Stromal cell of bone marrow (primary cell): ENCODE measurements at places on chromosomes 4 and X.

GRCh38 chrX:27078371-27078770, 384.8 kb downstream of the PPP4R3C start:
- no peak for DNase-seq

- DNase-seq: no peak
Measured at GRCh38 chr4:36115312-36115711, 129.0 kb downstream of the ARAP2 start.

DNA sequence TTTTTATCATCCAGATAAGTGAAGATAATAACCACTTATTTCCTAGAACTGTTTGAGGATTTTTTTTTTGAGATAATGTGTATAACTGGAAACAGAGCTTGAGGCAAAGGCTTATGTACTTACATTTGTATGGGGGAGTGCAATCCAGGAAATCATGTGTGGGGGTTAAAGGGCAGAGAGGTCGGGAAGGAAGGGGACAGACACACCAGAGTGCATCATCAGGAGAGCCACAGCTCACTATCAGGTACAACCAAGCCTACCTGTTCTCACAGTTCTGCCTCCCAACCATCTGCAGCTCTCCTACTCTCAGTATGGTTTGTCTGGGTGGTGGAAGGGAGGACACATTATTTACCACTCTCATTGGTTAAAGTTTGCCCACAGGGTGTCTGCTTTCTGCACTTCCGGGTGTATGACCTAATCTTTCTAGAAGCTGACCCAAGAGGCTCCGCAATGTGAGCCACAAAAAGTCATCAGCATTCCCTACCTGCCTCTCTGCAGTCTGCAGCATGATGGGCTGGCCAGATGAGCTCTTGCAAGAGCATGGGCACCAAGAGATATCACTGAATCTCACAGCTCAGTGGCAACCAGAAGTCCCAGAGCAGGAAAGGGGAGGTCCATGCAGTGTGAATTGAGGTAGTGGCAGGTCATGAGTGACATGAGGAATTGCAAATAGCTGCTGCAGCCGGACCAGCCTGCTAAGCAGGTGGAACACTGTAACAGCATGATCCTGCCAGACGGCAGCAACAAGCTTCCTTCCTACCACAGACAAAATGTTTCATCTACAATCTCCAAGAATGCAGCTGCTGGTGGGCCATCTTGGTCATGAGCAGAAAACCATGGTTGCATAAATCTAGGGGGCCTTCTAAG, 36.9 kb upstream of the SPRY1 start:
- no peak for DNase-seq

GRCh38 chr4:116982656-116983055, 102.7 kb downstream of the TRAM1L1 start:
- DNase-seq: no peak

DNA sequence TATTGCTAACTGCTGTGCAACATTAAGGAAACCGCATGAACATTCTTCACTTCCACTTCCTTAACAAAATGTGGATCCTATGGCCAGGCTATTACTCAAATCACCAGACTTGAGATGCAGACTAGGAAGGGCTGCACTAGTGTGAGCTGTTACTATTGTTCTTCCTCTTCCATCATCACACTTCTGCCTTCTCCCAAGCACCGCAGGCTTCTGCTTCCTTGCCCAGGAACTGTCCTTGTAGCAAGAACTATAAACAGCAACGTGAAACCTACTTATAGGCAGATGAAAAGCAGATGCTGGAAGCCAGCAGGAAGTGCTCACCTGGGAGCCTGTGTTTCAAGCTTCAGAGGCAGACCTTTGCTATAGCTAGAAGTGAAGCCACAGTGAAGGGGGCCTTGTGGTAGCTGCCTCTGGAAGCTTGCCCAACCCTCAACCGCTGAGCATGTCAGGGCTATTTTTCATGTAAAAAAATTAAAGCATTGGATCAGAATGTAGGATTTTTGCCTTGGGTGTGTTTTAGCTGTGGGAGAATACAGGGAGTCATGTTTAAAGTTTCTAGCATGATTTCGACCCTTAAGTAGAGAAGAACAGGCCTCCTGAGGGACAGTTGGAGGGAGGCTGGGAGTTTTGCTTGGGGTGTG, 43.9 kb downstream of the CLNK start:
- DNase-seq: no peak

- no peak for DNase-seq
Measured at GRCh38 chr4:54695788-54696187, 38.0 kb downstream of the KIT start.

- DNase-seq: no peak
Measured at GRCh38 chr4:147836807-147837206, 104.9 kb downstream of the ARHGAP10 start.

DNA sequence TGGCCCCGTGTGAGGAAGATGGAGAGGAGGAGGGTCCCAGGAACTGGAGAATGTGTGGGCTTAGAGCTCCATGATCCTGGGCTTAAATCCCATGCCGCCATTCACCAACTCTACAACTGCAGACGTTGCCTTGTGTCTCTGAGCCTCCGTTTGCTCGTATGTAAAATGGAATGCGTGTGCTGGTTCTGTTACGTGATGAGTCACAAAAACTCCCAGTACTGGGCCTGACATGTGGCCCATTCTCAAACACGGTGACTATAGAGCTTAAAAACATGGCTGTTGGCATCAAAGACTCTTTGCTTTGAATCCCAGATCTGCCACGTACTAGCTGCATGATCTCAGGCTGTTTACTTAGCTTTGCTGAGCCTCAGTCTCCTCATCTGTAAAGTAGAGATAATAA, 13.0 kb upstream of the AFAP1 start:
- DNase-seq: no peak

DNA sequence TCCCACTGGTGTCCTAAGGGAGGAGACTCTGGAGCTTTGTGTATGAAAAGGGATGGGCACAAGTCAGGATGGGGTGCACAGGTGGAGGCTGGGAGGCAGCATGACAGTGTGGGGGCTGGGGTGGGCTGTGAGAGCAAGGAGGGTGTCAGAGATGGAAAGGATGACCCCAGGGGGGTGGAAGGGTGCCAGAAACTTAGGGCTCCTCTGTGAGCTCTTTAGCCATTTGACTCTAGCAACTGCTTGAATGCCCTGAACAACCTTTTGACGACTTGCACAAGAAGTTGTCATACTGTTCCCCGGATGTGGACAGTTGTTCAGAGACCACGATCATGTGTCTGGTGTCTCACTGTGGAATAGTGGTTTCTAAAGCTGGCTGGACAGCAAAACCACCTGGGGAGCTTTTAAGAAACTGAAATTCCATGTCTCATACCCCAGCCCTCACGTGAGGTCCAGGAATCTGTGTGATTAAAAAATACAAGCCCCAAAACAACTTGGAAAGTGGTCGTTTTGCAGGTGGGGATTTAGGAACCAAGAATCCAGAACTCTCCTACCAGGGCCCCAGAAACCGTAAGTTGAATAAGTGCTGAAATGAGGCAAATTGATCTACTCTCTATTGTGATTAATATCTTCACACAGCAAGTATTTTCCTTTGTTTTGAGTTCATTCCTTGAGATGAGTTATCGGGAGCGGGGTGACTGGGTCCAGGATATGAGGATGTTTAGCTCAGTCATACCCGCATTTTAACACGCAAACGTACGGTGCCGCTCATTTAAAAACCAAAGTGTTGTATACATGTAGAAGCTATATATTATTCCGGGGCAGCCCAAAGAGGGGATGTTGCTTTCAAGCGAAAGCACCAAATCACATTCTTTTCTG, 3.4 kb downstream of the RHOH start:
- DNase-seq: no peak

DNA sequence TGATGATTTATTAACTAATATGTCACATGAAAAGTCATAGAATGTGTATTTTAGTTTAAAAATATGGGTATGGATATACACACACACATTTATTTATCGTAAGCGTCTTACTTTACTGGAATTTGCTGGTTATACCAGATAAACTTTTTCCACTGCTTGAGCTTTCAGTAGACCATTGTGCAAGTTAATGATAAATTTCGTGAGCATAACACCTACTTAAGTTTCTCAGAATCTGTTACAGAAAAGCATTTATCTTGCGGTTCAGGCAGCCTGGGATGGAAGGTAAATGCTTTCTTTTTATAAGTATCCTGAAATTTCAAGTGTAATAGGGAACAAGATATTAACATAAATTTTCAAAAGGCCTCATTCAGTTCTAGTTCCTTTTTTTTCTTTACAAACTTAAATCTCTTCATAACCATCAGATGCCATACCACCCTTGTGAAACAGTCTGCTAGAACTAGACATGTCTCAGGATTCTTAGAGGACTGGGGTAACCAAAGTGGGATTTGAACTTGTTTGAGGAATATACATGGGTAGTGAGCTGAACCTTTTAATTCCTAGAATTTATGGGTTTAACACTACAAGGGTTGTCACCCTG, 27.7 kb downstream of the ATP7A start:
- DNase-seq: no peak

- no peak for DNase-seq
Measured at GRCh38 chrX:134636851-134637250, 21.4 kb downstream of the PLAC1 start.

DNA sequence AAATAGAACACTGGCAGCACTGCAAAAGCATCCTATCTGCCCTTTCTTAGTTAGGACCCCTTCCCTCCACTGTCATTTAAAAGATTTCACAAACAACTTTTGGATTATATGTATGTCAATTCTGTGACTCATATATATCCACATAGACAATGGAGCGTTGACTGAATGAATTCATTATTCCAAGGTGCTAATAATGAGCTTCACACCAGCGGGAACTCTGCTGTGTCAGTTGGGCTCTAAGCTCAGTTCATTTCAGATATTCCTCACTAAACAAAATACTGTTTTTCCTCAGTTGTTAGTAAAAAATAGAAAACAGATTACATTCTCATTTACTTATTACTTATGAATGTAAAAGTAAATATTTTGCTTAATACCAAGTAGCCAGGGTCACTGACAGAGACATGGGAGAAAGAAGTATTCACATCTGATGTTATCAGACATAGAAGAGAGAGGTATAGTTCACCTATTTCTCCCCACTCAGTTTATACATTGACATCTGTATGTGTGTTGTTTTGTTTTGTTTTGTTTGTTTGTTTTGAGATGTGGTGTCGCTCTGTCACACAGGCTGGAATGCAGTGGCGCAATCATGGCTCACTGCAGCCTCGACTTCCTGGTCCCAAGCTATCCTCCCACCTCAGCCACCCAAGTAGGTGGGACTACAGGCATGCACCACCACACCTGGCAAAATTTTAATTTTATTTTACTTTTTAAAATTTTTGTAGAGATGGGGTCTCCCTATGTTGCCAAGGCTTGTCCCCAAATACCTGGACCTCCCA, 10.9 kb downstream of the NFKB1 start:
- no peak for DNase-seq

DNA sequence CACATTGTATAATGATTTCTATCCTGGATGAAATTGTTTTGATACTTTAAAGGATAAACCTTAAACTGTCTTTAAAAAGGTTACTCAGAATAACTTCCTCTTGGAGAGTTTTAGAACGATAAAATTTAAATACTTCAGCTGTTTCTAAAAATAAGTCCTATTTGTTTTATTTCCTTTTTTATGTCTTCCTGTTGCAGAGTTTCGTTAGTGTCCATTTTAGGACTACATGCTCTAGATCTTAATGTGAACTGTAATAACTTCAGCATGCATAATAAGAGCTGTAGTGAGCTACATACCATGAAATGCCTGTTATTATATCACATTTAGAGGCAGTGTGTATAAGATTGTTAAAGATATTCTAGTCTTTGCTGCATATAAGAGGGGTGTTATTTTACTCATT, 14.6 kb downstream of the ATP10D start:
- no peak for DNase-seq

DNA sequence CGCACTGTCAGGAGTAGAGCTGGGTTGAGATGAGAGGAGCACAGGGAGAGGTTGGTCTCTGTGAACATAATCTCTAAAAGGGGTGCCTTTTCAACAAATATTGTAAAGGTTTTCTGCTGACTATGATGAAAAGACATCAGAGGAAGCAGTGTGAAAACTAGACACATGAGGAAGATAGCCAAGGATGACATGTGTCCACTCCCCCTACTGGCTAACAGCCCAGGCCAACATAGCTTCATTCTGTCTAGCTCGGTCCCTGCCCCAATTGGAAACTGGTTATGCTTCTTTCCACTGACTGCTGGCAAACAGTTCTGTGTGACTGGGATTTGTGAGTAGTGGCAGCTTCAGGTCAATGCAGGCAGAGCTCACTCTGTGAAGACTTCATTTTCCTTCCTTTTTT, 115.4 kb upstream of the ESX1 start:
- no peak for DNase-seq

DNA sequence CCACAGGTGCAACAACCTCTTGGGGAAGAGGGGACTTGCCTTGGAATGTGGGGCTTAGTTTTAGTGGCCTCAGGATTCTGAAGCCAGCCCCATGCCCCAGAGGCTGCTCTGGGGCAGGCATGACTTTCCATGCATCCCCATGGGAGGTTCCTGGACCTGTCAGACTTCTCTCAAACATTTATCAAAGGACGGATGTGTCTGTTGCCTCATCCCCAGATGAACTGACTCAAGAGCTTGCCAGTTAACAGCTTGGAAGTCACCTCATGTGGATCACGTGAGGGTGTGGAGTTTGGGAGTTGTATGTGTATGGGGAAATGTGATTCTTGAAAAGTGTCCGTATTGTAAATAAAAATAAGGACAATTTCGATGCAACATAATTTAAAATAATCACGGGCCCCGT, 341.5 kb downstream of the ARHGAP10 start:
- no peak for DNase-seq
